Fibroblast of pulmonary artery (primary cell): ENCODE measurements at places on chromosomes 4 and X.
A peak's percentile ranks its signal among the peaks of the same experiment; 100 is the strongest.

- DNase-seq = no peak
Observed at GRCh38 chr4:139535871-139536234, 20.2 kb downstream of the SETD7 start.

DNA sequence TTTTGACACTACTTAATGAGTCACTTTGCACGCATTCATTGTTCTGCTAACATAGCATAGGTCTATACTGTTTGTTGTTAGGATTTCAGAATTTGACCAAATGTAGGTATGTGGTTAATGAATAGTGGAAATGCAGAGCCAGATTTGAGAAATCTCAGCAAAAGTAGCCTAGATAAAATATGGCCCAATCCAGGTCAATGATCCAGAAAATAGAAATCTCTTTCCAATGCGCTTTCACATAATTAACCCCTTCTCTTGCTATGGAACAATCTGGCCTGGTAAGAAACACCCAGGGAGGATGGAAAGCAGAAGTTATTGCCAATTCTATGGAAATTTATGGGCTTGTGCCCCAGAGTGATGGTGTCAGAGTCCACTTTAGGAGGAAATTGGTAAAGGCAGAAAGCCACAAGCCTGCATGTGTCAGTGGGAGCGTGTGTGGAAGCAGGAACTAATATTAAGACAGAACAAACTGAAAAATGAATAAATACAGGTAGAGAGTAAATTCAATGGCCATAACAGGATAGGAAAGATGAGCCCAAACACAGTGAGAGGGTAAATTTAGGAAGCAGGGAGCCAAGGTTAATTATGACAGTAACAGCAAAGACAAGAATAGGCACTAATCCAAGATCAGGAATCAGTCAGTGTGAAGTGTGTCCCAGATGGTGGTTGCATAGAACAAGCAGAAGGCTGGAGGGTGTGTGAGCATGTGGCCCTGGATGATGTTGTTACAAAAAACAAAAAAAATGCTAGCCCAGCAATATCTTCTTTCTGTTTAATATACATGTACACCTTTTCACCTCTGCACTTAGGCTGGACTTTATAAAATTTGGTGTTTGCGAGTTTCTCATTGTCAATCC lies 102.9 kb downstream of the SYTL5 start:
- DNase-seq = no peak

DNA sequence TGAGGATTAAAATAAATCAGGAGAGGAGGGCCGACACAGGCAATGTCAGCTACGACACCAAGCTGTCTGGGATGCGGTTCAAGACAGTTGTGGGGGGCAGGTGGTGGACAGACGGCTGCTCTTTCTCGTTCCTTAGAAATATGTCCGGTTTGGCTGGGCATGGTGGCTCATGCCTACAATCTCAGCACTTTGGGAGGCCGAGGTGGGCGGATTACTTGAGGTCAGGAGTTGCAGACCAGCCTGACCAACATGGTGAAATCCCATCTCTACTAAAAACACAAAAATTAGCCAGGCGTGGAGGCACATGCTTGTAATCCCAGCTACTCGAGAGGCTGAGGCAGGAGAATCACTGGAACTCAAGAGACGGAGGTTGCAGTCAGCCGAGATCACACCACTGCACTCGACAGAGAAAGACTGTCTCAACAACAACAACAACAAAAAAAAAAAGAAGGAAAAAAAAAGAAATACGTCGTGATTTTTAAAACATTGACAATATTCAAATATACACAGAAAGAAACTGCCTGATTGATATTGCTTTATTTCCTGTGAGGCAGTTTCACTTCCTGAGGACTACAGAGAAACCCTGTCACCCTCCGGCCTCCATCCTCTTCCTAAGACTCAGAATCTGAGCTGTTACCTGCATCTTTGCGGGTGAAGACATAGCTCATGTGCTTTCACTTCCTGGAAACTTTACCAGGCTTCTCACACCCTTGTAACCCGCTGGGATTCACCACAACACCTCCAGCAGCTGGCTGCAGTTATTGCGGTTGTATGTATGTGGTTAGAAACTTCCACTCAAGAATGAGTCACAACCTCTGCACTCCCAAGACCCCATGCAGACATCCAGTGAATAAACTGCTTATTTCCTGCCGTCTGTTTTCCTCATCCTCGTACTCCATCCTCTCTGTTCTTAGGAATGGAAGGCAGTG lies 63.8 kb upstream of the STS start:
- DNase-seq = peak; percentile 78

DNA sequence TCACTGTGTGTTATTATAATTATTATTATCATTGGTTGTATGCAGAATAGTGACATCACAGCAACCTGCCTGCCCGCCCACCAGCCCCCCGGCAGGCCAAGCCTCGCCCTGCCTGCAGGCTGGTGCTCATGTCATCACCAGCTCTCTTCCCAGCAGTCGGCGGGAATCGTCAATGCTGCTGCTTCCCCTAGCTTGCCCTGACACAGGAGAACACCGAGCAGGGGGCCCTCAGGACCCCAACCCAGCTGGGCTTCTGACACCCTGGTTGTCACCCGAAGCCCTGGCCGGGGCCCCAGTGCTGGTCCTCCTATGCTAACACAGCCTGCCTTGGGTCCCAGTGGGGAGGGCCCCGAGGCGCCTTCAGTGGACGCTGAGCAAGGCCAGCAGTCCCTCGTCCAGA lies 100.6 kb downstream of the PPP2R2C start:
- no peak for DNase-seq

- DNase-seq = peak; percentile 37
Observed at GRCh38 chrX:70970482-70970995, 39.6 kb upstream of the SLC7A3 start.

DNA sequence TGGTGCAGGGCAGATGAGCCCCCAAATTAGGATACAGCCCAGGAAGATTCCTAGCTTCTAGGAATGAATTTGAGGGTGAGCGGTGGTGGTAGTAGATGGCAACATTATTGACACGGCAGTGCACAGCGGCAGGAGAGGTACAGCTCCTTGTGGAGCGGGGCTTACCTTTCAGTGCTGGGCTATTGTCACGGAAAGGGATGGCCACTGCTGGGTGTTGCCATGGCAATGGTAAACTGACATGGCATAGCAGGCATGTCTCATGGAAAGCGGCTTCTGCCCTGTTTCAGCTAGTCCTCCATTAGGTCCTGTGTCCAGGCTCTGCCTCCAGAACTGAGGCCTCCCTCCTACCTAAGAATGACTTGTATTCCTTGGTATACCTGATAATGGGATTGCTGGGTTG lies 81.8 kb upstream of the WDR1 start:
- no peak for DNase-seq

DNA sequence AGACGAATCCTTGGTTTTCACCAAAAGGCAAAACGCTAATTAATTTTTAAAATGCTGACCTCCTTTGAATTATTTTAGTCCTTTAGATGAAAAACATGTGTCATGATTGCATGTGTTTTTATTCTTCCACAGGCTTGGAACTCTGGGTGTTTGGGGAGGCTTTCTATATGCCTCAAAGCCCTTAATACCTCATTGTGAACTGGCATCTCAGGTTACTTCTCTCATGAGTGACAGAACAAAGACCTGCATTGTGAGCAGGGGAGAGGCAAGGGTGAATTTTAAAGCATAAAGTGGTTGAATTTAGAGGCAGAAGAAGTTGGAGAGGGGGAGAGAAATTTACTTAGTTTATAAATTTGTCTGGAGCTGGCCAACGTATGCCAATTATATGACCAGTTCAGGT lies 119.5 kb downstream of the ARSF start:
- no peak for DNase-seq

DNA sequence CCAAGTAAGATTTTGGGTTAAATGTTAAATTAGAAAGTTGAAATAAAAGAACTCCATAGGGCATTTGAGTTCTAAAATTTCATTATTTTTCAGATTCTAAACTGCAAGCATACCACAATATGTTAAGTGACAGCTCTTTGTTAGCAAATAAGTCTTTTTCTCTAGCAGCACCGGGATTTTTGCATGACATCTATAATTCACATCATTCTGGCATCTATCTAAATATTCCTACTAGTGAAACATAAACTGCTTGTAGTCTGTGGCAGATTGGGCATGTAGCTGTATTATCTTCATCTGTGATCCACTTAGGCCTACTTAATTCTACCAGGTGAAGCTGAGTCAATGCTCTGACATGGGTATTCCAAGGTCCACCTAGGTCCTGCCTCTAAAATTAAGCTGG lies 32.1 kb upstream of the KLHL13 start:
- DNase-seq = no peak

- no peak for DNase-seq
Observed at GRCh38 chr4:44872246-44872645, 145.9 kb upstream of the GNPDA2 start.

DNA sequence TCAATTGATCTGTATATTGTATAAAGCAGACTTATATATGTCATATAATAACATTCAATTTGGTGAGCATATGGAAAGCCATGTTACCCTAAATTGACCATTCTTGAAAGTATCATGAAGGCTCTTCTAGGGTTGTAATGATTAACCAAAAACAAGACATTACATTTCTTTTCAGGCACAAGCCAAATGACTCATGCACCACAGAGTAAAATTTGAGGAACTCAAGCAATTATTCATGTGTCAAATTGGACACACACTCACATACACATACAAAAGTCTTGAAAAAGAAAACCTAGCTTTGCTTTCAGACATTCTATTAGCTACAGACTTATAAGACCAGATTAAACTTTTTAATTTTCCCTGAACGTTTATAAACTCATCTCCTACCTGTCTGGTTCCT lies 146.5 kb upstream of the PCDH18 start:
- DNase-seq = peak; percentile 44

- DNase-seq = peak; percentile 1
Observed at GRCh38 chrX:23327104-23327503, 7.5 kb upstream of the PTCHD1 start.

- peak; percentile 96 for DNase-seq
Observed at GRCh38 chr4:95701500-95702170, 138.3 kb upstream of the PDHA2 start.

GRCh38 chrX:74593593-74593992 lies 20.8 kb downstream of the RLIM start:
- DNase-seq = peak; percentile 25

- peak; percentile 40 for DNase-seq
Observed at GRCh38 chr4:77146186-77147078, 10.6 kb upstream of the CCNG2 start.

- DNase-seq = no peak
Observed at GRCh38 chr4:33966808-33967207, 2277.5 kb downstream of the ARAP2 start.

- peak; percentile 65 for DNase-seq
Observed at GRCh38 chr4:128525387-128525786, 237.8 kb upstream of the PGRMC2 start.

- peak; percentile 21 for DNase-seq
Observed at GRCh38 chrX:49761481-49761880, 65.7 kb upstream of the PAGE1 start.

GRCh38 chrX:40144576-40144975 lies 46.8 kb upstream of the BCOR start:
- no peak for DNase-seq

DNA sequence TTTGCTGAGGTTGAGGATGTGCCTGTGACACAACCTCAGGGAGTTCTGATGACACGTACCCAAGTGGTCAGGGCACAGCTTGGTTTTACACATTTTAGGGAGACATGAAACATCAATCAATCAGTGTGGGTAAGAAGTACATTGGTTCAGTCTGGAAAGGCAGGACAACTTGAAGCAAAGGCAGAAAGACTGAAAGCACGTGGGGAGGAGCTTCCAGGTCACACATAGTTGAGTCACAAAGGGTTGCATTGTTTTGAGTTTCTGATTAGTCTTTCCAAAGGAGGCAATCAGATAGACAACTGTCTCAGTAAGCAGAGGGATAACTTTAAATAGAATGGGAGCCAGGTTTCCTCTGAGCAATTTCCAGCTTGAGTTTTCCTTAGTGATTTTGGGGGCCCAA lies 1910.0 kb upstream of the AGA start:
- no peak for DNase-seq
